ENCODE measurements at places on chromosomes 2 and 18.
A peak's percentile ranks its signal among the peaks of the same experiment; 100 is the strongest.

- DNase-seq, result peak; percentile 28
Observed at GRCh38 chr2:46364797-46365457, 67.7 kb downstream of the EPAS1 start.

GRCh38 chr2:96083989-96084857 is 32.1 kb downstream of the ADRA2B start:
- no peak for DNase-seq

- no peak for DNase-seq
Observed at GRCh38 chr2:171584001-171584400, 61.7 kb downstream of the CYBRD1 start.

GRCh38 chr18:3027370-3027891 is 14.5 kb upstream of the LPIN2 start:
- DNase-seq, result no peak

GRCh38 chr2:132804051-132804450 is 134.0 kb upstream of the LYPD1 start:
- DNase-seq, result no peak

GRCh38 chr18:70578480-70578879 is 289.6 kb downstream of the SOCS6 start:
- no peak for DNase-seq

DNA sequence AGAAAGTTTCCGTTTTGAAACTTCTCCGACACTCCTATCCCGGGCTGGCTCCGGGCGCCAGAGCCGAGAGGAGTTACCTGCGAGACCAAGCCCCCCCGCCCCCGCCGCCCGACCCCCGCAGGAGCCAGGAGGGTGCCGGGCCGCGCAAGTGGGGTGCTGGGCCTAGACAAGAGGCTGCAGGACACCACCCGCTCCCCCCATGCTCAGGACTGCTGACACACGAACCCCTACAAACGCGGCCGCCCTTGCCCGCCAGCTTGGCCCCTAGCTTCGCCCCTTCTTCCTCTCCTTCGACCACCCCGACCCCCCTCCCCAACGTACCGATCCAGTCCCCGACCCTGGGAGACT is 497 bp downstream of the PLA2R1 start:
- DNase-seq, result no peak

GRCh38 chr18:55136864-55137263 is 177.6 kb upstream of the CCDC68 start:
- DNase-seq, result no peak

GRCh38 chr2:80256782-80257167 is 47.8 kb downstream of the LRRTM1 start:
- peak; percentile 1 for DNase-seq

GRCh38 chr18:10006311-10006893 is 92.6 kb downstream of the VAPA start:
- peak; percentile 42 for DNase-seq

- no peak for DNase-seq
Observed at GRCh38 chr2:48107326-48107925, 201.1 kb upstream of the FBXO11 start.

GRCh38 chr18:13563390-13563805 is 163.0 kb downstream of the FAM210A start:
- no peak for DNase-seq

GRCh38 chr18:35441857-35442595 is 55.7 kb downstream of the INO80C start:
- no peak for DNase-seq

DNA sequence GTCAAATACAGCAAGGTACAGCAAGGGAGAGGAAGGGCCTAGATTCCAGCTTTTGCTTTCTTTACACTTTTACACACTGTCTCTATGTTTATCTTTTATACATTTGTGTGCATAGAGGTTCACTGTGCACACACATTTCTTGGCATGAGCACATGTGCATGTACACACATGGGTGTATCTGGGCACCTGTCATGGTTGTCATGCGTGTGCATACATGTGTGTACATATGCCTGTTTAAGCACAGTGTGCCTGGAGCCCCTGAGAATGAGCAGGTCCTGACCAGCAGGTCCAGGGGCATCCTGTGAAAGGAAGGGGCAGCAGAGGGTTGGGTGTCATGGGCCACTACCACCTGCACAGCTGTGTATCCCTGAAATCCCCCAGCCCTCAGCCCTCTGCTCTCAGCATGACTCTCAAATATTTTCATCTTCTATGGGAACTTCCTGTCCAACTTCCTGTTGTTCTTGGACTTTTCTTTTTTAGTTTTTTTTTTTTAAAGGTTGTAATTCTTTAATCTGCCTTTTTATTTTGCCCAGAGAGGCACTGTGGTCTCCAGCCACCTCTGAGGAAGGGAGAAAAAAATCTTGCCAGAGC is 97.0 kb upstream of the EPAS1 start:
- DNase-seq, result no peak

Measured in HL-60 (cell line).